Activated CD8-positive, alpha-beta T cell treated with anti-CD3 and anti-CD28 coated beads, Interleukin-2, amount 10 ng/mL, durations not matched to agents 7 days and 5 days (primary cell): ENCODE measurements at places on chromosomes 7 and 10.

DNA sequence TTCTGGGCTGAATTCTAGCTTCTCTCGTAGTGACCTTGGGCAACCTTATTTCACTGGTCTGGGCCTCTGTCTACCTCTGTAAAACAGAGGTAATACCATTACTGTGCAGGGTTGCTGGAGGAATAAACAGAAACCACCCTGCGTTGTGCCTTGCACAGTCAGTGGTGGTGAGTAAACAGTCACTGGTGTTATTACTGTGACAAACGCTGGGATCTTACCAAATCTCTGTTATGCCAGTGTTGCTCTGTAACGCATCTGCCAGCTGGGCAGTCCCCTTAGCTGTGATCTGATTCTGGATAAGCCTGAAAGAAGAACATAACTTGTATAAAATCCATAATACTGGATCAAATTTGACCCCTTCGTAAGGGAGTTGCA is 49.4 kb downstream of the NOD1 start:
- no peak for DNase-seq

DNA sequence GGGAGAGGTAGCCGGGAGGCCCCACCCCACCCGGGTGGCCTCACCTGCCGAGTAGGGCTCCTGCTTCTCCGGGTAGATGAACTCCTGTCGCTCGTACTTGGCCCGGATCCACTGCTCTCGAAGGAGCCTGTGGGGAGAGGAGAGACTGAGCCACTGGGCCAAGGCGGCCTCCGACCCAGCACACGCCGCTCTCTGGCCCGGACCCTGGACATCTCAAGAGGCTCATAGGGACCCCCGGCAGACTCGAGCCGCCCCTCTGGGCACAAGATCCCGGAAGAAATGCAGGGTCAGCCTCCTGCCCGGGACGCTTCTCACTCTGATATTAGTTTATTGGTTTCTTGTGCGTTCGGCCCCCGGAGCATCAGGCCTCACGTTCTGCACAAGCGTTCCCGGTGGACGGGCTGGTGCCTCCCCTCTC is 34.5 kb downstream of the ADAP1 start:
- DNase-seq = no peak

DNA sequence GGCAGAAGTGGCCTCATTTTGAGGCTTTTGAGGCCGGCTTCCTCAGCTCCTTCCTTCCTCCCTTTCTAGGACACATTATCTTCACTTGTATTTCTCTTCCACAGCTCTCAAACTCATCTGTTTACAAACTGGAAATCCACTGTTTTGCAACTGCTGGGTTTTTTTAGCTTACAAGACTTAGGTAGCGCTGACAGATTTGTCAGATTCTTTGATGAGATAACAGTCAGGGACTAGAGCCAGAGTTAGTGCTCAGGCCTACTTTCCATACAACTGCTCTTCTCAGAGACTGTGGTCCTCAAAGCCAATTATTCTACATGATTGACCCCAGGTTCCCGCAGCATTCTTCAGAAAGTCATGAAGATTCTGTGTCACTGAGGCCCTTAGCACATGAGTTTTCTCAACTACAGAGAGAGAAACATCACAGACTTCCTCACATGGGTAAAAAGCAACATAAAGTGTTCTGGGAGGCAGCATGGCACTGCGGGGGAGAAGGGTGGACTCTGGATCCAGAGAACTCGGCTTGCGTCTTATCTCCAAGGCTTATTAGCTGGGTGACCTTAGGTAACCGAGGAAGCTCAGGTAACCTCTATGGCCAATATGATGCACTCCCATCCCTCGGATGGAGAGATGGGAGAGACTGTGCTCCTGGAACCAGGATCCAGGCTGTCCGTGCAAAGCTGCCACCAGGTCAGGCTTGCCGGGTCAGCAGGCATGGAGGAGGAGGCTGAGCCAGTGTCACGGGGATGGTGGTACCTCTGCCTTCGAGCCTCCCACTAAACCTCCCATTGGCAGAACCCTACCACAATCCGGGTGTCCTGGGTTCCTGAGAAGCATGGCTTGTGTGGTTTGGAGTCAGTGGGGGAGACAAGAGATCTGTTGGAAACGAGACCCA is 10.5 kb downstream of the DDC start:
- DNase-seq = no peak

DNA sequence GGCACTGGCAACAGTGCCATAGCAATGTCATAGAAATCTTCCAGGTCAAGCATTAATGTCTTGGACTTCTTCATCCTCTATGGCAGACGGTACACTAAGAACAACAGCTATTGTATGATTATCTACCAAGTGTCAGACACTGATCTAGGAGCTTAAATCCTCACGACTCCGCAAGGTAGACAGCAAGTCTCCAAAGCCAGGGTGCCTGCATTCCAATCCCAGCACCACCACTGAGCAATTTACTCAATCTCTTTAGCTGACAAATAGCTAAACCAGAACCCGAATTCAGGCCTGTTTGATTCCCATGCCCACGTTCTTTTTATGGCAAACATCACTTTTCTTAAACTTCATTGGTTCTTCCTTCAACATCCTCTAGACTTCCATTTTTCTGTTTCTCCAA is 31.8 kb downstream of the DNMBP start:
- no peak for DNase-seq

DNA sequence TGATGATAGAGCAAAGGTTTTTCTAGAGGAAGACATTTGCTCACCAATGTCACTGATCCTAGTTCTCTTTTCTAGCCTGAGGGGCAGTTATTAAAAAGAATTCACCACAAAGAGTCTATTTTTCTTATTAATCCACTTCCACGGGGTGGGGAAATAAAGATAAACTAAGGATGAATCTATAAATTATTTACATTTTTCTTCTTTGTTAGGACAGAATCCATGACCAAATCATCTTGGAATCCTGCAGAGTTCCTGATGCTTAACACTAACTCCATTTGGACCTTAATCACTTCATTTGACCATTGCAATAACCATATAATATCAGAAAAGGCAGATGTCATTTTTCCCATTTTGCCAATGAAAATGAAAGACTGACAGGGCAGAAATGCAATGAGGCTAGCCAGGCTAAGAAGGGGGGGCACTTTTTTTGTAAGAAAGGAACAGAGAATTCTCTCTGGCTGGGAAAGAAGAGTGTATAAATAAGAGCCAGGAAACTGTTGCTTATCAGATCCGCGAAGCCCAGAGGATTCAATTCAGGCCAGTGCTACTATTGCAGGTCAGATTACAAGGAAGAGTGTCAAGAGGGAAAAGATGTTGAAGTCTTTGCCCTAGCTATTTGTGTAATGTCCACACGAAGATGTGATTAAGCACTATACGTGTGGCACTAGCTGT is 433.2 kb downstream of the TNS3 start:
- no peak for DNase-seq

- no peak for DNase-seq
These were observed 17.8 kb upstream of the INSIG1 start for GRCh38 chr7:155279787-155280445.

- DNase-seq = no peak
These were observed 16.3 kb downstream of the EZH2 start for GRCh38 chr7:148867596-148868377.

- no peak for DNase-seq
These were observed 238.3 kb upstream of the NFE2L3 start for GRCh38 chr7:25913598-25914224.
